ENCODE measurements at places on chromosomes 2 and 18.

DNA sequence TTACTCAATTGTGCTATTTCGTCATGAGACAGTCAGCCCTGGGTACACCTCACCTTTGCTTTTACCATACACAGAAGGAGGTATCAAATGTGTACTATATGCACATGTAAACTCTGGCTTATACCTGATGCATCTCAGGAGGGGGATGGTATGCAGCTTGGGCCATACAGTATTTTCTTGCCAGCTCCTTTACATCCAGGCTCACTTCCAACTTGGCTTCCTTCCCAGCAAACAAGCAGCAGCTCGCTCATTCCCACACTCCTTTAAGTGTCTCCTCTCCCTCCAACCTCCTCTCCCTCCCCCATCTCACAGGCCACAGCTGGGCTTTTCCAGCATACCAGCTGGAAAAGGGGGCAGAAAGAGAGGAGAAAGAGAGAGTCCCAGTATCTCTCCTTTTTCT lies 9.6 kb downstream of the MARCHF4 start:
- DNase-seq = no peak

GRCh38 chr18:62131301-62131909 lies 55.5 kb downstream of the PIGN start:
- DNase-seq = peak; percentile 45

- DNase-seq = no peak
Measured at GRCh38 chr2:234292205-234292961, 204.5 kb downstream of the ARL4C start.

DNA sequence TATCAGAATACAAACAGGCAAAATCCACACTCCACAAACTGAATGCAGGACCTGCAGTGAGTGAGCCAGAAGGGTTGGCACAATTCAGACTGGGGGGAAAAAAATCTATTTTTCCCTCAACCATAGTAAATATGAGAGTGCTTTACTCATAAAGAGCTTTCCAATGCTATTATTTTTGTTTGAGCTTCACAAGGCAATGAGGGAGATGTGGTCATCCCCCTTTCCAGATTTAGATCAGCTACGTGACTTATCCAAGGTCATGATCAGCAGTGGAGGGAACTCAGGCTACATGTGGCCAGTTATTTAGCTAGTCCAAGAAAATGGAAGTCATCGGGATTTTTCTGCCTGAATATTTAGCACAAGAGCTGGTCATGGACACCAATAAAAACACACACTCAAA lies 120.4 kb upstream of the KLF7 start:
- DNase-seq = no peak

- DNase-seq = no peak
Measured at GRCh38 chr2:62717503-62718081, 12.1 kb downstream of the EHBP1 start.

- no peak for DNase-seq
Measured at GRCh38 chr2:231554748-231555545, 24.7 kb upstream of the NMUR1 start.

DNA sequence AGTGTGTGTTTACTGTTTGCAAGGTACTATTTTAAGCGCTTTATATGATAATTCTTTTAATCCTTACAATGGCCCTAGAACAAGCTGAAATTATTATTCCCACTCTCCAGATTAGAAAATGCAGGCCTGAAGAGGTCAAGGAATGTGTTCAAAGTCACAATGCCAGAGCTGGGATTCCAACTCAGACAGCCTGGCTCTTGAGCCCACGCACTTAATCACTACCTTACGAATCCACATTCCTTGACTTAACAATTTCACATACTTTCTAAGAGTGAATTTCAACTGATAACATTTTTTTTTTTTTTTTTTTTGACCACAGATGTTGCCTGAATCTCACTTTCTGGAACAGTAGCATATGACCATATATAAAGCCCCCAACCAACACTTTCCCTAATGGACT lies 400.3 kb downstream of the NCKAP5 start:
- DNase-seq = no peak

- peak; percentile 67 for DNase-seq
Measured at GRCh38 chr2:66301022-66301766, 133.7 kb upstream of the MEIS1 start.

DNA sequence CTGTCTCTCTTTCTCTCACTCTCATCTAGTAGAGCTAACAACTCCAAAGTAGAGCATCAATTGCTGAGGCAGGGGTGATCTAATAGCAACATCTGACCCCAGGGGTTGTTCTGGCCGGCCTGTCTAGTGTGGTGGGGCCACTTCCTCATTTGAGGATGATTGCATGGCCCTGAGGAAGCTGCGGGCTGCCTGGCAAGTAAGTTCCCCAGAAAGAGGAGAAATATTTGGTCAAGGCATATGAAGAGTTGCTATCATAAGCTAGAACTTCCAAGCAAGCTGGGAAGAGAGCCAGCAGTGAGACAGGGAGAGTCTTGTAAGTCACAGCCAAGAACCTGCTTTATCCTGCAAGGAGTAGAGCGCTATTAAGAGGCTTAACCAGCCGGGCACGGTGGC lies 50.8 kb upstream of the TMEM87B start:
- DNase-seq = no peak

DNA sequence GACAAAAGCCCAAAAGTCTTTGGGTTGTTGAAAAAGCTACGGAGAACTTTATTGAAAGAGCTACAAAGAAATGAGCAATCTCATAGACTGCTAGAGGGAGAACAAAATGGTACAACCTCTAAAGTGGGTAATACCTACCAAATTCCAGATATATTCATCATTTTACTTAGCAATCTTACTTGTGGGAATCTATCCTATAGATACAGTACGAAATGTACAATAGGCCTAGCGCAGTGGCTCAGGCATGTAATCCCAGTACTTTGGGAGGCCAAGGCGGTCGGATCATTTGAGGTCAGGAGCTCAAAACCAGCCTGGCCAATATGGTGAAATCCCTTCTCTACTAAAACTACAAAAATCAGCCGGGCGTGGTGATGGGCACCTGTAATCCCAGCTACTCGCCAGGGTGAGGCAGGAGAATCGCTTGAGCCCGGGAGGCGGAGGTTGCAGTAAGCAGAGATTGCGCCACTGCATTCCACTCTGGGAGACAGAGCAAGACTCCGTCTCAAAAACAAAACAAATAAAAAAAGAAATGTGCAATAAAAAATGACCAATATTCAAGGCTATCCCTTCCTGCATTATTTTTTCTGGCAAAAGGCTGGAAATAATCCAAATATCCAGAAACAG lies 10.1 kb downstream of the EXOC6B start:
- DNase-seq = no peak

- peak; percentile 74 for DNase-seq
Measured at GRCh38 chr2:219689676-219690628, 62.5 kb downstream of the SLC4A3 start.

DNA sequence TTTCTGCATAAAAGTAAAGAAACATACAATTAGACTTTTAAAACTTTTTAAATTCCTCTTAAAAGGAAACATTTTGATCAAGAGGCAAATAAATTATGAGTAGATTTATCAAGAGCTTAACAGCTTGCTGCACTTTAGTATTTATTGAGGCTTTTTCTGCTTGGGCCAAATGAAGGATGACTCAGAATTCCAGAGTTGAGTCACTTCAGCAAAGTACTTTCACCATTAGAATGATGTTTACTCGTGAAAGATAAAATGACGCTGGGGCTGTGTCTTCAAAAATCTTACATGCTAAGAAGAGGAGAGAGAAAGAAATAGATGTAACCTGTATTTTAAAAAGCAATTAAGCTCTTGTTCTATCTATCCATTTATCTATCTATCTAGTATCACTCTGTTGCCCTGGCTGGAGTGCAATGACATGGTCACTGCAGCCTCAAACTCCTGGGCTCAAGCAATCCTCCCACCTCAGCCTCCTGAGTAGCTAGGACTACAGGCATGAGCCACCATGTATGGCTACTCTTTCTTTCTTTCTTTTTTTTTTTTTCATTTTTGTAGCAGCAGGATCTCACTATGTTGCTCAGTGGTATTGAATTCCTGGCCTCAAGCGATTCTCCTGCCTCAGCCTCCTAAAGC lies 75.3 kb upstream of the RIOK3 start:
- DNase-seq = no peak

GRCh38 chr2:224850081-224850480 lies 133.9 kb upstream of the CCDC195 start:
- DNase-seq = no peak

DNA sequence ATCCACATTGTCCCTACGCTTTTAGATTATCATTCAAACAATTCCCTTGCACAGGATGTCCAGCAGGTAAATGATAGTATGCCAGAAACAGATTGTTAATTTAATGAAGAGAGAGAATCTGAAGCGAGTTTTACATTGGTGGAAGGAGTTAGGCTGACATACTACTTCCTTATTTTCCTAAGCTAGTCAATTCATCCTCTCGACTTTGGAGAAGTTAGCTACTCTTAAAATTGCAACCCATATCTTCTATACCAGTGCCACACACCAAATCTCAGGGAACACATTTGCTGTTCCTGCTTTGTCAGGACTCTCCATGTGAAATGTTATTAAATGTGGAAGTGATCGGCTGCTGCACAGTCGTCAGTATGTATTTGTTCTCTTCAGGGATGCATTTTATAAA lies 249.2 kb downstream of the NAPG start:
- no peak for DNase-seq

DNA sequence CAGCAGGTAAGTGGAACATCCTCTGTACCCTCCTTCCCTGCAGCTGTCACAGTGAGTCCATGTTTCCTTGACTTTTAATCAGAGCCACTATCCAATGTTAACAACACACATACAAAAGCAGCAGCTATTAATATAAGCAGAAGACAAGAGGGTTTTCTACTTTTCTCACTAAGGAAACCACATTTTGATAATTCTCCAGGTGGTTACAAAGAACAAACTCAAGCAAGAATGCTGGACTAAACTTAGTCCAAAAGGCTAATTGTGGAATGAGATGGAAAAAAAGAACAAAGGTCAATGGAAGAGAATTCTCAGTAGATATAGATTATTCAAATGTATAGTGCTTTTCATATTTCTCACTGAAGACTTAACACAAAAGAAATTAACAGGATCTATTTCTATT lies 176.9 kb upstream of the SLC39A10 start:
- no peak for DNase-seq

GRCh38 chr2:175523001-175523400 lies 341.5 kb upstream of the ATP5MC3 start:
- no peak for DNase-seq

GRCh38 chr2:201404699-201405280 lies 46.5 kb downstream of the TRAK2 start:
- DNase-seq = no peak

- DNase-seq = no peak
Measured at GRCh38 chr18:57461652-57462269, 26.6 kb downstream of the ONECUT2 start.

GRCh38 chr2:85718009-85718391 lies 23.8 kb downstream of the GNLY start:
- no peak for DNase-seq

GRCh38 chr2:14654835-14655282 lies 22.3 kb downstream of the LRATD1 start:
- no peak for DNase-seq

DNA sequence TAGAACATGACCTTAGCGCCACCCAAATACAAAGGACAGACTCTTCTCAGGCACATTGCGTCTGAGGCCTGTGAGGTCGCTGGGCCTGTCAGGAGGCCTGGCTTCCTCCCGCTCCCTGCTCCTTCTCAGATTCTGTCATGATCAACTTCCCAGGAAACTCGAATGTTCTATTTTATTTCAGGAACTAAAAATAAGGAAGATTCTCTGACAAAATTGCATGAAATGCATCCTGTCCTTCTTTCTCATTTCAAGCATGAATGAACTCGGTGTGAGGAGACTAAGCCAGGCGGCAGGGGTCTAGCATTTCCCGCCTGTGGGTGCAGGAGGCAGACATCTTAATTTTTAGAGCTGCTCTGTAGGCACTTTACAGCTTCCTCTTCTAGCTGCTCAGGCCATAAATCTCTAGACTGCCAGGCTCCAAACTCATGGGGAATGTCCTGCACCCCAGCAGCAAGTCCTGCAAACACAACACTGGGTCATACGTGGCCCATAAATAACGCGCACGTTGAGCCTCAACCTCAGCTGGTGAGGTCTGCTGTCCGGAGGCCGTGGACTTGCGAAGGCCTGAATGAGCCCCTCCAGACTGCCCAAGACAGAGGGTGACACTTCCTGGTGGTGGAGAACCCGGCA lies 109.7 kb upstream of the ZNF236 start:
- no peak for DNase-seq

- peak; percentile 24 for DNase-seq
Measured at GRCh38 chr2:45171136-45171501, 161.9 kb upstream of the SIX2 start.

GRCh38 chr2:148533685-148534084 lies 110.9 kb upstream of the EPC2 start:
- DNase-seq = no peak

DNA sequence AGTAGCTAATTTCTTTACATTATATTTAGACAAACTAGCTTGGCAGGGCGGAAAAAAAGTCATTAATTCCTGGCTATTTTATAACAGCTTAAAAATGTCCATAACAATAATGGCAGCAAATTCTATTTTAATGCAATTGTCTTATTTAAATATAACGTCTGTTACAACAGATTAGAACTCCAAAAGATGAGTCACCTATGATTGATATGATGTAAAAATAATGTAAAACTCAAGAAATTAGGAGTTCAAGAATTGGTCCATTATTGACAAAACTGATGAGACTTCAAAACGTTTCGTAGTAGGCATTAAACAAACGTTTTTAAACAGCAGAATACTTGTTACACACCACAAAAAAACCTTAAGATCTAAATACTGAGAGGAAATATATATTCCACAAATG lies 2.7 kb downstream of the XPO1 start:
- DNase-seq = no peak

GRCh38 chr2:128531856-128532255 lies 213.2 kb upstream of the HS6ST1 start:
- peak; percentile 3 for DNase-seq

DNA sequence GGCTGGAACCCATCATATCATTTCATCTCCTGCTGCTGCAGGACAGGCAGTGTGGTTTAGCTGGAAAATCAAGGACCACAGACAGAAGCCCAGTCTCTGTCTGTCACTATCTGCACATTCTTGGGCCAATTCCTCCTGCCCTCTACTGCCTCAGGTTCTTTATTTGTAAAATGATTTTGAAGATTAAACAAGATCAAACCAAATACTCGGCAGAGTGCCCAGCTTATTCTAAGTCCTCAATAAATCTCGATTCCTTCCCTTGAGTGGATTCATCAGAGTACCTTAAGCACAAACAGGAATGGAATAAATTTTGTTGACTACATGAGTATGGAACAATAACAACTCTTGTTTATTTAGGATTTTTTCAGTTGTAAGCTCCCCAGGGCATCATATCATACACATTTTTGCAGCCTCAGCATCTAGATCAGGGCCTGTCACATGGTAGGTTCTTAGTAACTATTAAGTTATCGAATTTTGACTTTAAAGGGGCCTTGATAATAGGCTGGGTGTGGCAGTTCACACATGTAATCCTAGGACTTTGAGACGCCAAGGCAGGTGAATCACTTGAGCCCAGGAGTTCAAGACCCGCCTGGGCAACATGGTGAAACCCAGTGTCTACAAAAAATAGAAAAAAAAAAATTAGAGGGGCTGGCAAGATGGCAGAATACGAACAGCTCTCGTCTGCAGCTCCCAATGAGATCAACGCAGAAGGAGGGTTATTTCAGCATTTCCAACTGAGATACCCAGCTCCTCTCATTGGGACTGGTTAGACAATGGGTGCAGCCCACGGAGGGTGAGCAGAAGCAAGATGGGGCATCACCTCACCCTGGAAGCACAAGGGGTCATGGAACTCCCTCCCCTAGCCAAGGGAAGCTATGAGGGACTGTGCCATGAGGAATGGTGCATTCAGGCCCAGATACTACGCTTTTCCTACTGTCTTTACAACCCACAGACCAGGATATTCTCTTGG lies 11.1 kb downstream of the RHOB start:
- no peak for DNase-seq

- DNase-seq = no peak
Measured at GRCh38 chr2:216881411-216881810, 21.5 kb upstream of the TNP1 start.

GRCh38 chr2:50066873-50067272 lies 912.6 kb upstream of the FSHR start:
- DNase-seq = peak; percentile 35

Measured in NCI-H1417 (cell line).